ENCODE measurements at places on chromosomes 3 and 15. TPM values are rescaled to one million over a fixed set of nuclear protein-coding genes. Genes with fewer than 3 reads are reported as not detected.
A peak's percentile ranks its signal among the peaks of the same experiment; 100 is the strongest.

DNA sequence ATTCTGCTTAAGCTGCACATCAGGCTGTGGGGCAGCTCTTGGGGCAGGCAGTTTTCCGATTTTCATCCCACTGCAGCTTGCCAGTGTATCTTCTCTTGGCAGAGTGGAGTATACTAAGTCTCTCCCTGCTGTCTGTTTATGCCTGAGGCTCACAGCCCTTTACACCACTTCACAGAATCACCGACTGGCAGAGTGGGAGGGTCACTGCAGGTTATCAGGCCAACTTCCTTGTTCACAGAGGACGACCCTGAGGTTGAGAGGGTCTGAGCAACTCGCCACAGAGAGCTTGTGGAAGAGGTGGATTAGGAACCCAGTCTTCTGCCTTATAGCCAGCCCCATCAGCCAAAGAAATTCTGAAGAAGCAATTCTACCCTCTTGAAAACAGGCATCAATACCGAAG, 30.9 kb downstream of the KIF9 start:
- DNase-seq: peak; percentile 14

- no peak for DNase-seq
Measured at GRCh38 chr3:139769796-139770195, 92.0 kb upstream of the NMNAT3 start.

DNA sequence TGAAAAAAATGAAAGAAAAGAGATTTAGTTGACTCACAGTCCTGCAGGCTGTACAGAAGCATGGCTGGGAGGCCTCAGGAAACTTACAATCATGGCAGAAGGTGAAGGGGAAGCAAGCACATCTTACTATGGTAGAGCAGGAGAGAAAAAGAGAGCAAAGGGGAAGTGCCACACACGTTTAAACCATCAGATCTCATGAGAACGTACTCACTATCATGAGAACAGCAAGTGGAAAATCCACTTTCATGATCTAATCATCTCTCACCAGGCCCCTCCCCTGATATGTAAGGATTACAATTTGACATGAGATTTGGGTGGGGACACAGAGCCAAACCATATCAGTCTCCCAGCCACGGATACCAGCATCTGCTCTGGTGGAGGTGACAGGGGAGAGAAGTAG, 50.8 kb upstream of the CPOX start:
- no peak for DNase-seq

The TP63 gene
- total RNA-seq: 0.46 TPM

DNA sequence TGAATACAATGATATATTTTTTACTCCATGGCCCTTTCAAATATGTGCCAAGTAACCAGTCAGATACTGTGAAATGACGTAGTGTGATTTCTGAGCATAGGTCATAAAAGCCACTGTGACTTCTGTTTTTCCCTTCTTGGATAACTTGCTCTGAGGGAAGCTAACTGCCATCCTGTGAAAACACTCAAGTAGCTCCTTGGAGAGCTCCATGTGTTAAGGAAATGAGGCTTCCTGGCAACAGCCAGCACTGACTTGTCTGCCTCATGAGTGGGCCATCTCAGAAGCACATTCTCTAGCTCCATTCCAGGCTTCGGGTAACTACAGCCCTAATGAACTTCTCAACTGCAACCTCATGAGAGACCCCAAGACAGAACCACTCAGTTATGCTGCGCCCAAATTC, 9.5 kb upstream of the CCDC80 start:
- DNase-seq: no peak

GRCh38 chr15:67468416-67468815, 52.5 kb upstream of the C15orf61 start:
- DNase-seq: no peak

The PLSCR5 gene
- not detected for total RNA-seq

DNA sequence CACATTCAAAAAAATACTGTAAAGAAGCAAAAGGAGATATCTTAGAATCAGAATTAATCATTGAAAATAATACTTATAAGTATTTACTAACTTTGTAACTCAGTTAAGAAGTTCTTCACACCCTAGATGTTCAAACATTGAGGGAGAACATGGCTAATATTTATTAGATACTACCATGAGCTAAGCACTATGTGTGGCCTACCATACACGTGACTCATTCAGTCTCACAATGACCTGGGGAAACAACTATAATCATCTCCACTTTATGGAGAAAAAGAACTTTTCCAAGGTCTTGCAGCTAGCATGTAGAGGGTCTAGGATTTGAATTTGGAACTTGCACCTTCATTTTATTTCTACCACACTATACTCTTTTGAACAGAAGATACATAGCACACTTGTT, 361.9 kb upstream of the CFAP20DC start:
- DNase-seq: no peak

DNA sequence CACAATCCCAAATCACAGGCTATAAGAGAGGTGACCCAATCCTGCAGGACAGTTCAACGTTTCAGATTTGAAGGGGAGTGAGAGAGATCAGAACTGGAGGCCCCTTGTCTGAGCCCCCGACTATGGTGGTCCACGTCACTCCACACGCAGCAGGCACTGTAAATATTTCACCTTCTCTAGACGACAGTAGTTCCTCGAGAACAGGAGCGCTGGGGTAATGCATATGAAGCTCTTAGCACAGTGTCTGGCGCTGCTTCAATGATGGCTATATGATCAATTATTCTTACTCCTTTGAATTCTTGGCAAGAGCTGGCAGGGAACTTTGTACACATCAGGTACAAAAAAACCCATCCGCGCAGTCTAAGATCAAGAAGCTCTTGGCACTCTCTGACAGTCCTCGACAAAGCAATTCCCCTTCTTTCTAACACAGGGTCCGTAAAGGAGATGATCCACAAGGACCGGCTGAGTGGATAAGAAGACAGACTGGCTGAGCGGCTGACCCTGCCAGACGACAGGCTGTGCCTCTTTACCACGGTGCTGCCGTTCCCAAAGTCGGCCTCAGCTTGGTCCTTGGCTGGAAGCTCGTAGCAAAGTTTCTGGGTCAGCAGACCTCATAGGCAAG, 522 bp upstream of the NRROS start:
- no peak for DNase-seq

- DNase-seq: no peak
Measured at GRCh38 chr3:21624524-21624923, 126.5 kb downstream of the ZNF385D start.
